CD4-positive, CD25-positive, alpha-beta regulatory T cell (primary cell): ENCODE measurements at places on chromosomes 2 and 18.

GRCh38 chr2:48507111-48507510 lies 22.8 kb upstream of the STON1 start:
- H3K36me3 ChIP-seq: peaks cover 62% of the 10 kb centered on the region
- no peak for DNase-seq
- peaks cover 17% of the 10 kb centered on the region for H3K4me1 ChIP-seq
- no peak overlapping the region for H3K4me3 ChIP-seq

GRCh38 chr2:179545024-179545423 lies 280.4 kb upstream of the SESTD1 start:
- H3K4me1 ChIP-seq: no peaks in the 10 kb centered on the region
- no peak overlapping the region for H3K4me3 ChIP-seq
- no peaks in the 10 kb centered on the region for H3K27me3 ChIP-seq

DNA sequence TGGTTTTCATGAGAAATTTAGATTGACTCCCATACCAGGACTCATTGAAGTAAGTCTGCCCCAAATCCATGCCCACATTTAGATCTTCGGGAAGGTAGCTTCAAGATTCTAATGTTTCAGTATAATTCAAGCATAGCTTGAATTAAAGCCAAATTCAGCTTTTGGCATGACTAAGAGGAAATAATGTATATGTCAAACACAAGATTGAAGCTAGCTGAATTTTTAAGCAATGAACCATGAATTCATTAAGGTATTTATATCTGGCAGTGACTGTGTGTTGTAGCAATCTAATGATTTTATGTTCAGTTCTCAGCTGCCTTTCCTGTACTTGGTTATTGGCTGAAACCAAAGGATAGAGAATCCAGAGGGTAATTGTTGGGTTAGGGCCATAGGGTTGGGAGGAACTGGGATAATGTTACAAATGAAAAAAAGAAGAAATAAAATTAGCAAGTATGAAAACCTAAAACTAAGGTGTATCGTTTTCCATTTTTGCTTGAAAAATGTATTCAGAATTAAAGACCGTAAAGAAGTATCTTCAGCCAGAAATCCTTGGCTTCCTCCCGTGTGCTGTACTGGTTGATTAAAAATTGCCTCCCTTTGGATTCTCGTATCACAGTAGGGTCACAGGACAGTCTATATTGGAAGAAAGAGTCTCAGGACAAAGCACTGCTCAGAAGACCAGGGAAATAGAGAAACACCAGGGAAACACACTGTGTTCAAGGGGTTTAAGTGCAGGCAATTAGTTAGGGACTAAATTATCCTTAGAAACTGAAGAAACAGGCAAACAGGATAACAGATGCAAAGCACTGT lies 119.0 kb upstream of the FN1 start:
- H3K27ac ChIP-seq: no peak overlapping the region
- no peaks in the 10 kb centered on the region for H3K27me3 ChIP-seq
- DNase-seq: no peak
- no peaks in the 10 kb centered on the region for H3K4me1 ChIP-seq
- no peaks in the 10 kb centered on the region for H3K36me3 ChIP-seq

GRCh38 chr2:8086796-8087479 lies 594.9 kb upstream of the ID2 start:
- H3K27ac ChIP-seq: no peak overlapping the region
- no peaks in the 10 kb centered on the region for H3K36me3 ChIP-seq
- no peaks in the 10 kb centered on the region for H3K4me1 ChIP-seq
- no peak overlapping the region for H3K4me3 ChIP-seq
- no peaks in the 10 kb centered on the region for H3K27me3 ChIP-seq

GRCh38 chr2:102386004-102386403 lies 30.4 kb downstream of the IL18R1 start:
- H3K27ac ChIP-seq: no peak overlapping the region
- H3K4me1 ChIP-seq: peaks cover under 1% of the 10 kb centered on the region
- H3K4me3 ChIP-seq: no peak overlapping the region
- peaks cover 30% of the 10 kb centered on the region for H3K36me3 ChIP-seq

GRCh38 chr18:79989195-79989497 lies 783 bp upstream of the TXNL4A start:
- H3K4me3 ChIP-seq: peak overlapping the region; percentile 71
- H3K27ac ChIP-seq: peak overlapping the region; percentile 92
- DNase-seq: no peak
- peaks cover 14% of the 10 kb centered on the region for H3K36me3 ChIP-seq
- H3K4me1 ChIP-seq: peaks cover 34% of the 10 kb centered on the region
- H3K27me3 ChIP-seq: no peaks in the 10 kb centered on the region
